ENCODE measurements at places on chromosomes 1 and 21. TPM values are rescaled to one million over a fixed set of nuclear protein-coding genes. Genes with fewer than 3 reads are reported as not detected.
A peak's percentile ranks its signal among the peaks of the same experiment; 100 is the strongest.

DNA sequence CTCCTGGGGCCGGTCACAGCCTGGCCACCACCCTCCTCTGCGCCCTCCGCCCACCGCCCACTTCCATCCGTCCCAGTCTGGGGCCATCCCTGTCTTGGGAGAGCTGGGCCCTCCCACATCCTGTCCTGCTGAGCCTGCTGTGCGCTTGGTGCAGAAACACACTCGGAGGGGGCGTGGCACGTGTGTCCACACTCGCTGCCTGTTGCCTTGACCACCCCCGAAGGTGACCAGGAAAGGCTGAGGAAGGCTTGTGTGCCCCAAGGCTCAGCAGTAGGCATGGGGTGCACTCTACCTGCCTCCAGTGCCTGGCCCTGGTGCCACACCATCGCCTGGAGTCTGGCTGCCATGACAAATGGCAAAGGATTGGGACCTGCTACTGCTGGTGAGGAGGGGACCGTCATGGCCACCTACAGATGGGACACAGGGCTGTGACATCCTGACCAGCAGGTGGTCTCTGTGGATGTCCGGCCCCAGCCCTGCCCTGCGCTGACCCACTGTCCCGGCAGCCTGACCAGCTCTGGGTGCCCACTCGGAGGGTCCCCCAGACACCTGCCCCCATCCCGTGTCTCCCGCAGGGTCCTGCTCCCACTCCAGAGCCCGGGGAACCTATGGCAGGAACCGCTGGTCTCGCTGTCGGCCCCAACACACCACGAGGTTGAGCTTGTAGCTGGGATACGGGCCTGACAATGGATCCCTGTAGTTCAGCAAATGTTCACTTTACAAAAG lies 23.2 kb upstream of the PTTG1IP start:
- DNase-seq, result peak; percentile 13

DNA sequence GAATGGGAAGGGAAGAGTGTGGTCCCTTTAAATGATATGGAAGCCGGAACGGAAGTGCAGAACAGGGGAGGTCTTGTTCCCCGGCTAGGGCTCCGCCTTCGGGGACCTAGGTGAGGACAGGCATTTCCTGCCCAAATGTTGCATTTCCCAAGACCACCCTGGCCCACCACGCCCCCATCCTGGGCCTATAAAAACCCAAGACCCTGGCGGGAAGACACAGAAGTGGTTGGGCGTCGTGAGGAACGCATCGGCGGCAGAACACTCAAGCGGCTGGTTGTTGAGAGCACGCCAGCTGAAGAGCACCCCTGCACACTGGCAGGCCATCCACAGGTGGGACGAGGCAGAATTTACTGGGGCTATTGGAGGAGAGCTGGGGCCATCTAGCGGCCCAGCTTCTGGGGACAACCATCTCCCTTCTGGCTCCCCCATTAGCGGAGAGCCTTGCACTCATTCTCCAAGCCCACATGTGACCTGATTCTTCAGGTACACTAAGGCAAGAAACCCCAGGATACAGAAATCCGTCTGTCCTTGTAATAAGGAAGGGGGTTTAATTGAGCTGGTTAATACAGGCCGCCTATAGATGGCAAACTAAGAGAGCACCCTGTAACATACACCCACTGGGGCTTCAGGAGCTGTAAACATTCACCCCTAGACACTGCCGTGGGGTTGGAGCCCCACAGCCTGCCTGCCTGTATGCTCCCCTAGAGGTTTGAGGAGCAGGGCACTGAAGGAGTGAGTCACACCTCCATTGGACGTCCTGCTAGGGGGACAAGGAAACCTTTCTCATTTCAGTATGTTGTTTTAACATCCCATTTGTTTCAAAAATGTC lies 1327.9 kb downstream of the BRINP3 start:
- no peak for DNase-seq

DNA sequence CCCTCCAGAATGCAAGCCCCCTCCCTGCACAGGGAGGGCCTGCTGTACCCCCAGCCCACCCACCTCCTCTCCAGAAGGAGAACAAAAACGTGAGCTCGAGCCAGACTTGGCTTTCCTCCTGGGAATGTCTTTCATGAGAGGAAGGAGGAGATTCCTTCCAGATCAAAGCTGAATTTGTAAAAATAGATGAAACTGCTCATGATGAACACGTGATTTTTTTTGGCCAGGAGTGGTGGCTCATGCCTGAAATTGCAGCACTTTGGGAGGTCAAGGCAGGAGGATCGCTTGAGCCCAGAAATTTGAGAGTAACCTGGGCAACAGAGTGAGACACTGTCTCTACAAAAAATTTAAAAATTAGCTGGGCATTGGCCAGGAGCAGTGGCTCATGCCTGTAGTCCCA lies 21.8 kb downstream of the GPR157 start:
- no peak for DNase-seq

DNA sequence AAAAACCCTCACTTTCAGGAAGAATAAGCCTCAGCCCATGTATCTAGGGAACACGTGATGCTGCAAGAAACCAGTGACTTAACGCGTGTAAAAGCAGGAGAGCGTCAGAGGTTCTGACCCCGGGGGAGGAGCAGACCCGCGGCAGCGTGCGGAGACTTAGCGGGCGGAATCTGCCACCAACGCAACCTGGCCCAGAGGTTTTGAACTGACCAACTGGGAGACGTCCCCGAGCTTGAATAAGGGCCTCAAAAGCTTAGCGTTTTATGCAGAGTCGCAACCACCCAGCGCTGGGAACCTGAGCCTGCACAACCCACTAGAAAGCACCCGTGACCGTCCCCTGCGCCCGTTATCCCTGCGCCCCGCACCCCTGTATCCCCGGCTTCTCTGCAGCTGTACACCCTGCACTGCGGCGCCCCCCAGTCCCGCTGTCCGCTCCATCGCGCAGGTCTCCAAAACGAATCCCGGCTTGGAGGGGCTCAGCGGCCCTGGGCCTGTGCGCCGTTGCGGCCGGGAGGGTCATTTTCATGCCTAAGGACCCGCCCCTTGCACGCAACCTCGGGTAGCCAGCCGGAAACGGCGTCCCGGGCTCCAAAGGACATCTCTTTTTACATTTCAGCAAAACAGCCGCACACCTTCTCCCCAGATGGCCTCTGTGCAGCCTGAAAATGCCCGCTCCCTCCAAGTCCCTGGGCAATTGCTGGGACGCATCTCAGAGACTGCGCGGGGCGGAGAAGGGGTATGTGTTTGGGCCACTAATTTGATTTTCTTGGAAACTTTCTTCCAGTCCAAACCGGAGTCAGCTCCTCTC lies 29.4 kb upstream of the TRIM17 start:
- DNase-seq, result no peak

DNA sequence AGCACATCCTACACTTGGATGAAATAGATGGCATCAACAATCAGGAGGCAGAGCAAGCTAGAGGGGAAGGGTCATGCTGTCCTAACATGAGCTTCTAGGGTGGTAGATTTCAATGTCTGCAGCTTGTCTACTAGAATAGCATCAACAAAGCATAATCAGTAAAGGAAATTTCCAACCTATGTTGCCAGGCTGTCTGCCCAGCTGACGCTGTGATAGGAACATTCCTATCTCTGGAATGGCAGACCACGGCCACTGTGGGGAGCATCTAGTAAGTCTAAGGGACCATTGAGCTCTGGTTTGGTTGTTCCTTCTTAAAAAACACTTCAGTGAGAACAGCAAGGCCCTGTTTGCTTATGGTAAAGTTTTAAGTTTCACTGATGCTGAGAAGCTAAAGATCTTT lies 206.8 kb downstream of the PAPPA2 start:
- DNase-seq, result peak; percentile 13

- DNase-seq, result no peak
Observed at GRCh38 chr1:154772606-154773506, 97.2 kb downstream of the KCNN3 start.

DNA sequence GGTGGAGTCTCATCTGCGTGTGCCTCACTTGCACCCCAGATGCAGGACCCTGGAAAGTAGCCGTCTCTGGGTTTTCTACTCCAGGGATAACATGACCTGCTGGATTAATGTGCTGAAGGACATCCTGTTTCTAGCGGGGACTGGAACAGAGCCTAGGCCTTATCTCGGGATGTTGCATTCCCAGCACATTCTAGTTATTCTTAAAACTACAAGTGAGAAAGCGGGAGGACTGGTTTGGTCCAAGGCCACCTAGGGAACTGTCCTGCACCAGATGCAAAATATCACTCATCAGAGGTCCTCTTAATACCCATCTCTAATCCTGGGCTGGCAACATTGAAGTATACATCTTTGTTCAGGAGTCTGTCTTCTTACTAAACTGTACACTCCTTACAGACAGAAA lies 179.9 kb downstream of the ZC3H11B start:
- peak; percentile 19 for DNase-seq

DNA sequence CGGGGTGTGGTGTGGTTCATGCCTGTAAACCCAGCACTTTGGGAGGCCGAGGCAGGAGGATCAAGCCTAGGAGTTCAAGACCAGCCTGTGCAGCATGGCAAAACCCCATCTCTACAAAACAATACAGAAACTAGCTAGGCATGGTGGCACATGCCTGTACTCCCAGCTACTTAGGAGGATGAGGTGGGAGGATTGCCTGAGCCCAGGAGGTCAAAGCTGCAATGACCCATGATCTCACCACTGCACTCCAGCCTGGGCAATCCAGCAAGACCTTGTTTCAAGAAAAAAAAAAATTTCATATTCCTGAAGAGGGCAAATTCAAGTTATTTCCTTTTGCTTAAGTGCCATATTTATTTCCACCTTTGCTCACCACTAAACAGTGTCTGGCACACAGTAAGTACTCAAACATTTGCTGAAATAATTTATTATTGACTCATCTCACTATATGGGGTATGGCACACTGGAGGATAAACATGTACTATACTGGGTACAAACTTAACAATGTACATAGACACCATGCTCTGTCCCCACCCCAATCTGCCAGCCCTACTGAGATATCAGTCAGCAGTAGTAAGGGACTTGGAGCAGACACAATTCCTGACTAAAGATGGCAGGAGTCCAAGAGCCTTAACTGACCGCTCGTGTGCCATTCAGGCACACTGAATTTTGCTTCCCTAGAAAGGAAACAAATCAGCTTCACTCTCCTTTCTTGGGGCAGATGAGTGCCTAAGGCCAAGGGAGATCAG lies 15.5 kb downstream of the MEAF6 start:
- no peak for DNase-seq

- no peak for DNase-seq
Observed at GRCh38 chr1:150221552-150221951, 14.4 kb downstream of the ANP32E start.

GRCh38 chr1:65395887-65396612 lies 24.4 kb upstream of the LEPR start:
- no peak for DNase-seq

- no peak for DNase-seq
Observed at GRCh38 chr1:204746838-204747442, 61.4 kb upstream of the LRRN2 start.

GRCh38 chr1:170836141-170836540 lies 99.2 kb upstream of the MROH9 start:
- no peak for DNase-seq

- peak; percentile 15 for DNase-seq
Observed at GRCh38 chr21:35528116-35529042, 479.3 kb upstream of the RUNX1 start.

GRCh38 chr1:193181536-193181935 lies 4.9 kb downstream of the B3GALT2 start:
- DNase-seq, result no peak

DNA sequence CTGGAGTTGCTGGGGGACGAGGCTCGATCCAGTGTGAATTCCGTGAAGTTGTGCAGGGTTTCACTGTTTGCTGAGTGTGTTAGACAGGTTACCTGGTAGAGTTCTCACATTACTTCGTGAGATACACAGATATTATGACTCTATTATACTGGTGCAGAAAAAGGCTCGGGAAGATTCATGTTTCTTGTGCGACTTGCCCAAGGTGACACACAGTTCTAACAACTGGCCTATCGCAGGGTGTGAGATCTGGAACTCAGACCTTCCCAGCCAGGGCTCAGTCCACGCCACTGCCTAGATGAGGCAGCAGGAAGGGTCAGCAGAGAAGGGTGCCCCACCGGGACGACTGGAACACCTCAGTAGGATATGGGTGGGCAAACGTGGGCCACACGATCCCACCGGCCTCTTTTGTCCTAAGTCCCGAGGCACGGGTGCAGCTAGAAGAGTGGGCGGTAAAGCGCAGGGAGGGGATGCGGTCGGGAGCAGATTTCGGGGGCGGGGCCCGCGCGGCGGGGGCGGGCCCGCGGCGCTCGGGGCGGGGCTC lies 296 bp upstream of the RNPEP start:
- DNase-seq, result peak; percentile 84

GRCh38 chr1:55539652-55540512 lies 324.7 kb upstream of the USP24 start:
- DNase-seq, result no peak

DNA sequence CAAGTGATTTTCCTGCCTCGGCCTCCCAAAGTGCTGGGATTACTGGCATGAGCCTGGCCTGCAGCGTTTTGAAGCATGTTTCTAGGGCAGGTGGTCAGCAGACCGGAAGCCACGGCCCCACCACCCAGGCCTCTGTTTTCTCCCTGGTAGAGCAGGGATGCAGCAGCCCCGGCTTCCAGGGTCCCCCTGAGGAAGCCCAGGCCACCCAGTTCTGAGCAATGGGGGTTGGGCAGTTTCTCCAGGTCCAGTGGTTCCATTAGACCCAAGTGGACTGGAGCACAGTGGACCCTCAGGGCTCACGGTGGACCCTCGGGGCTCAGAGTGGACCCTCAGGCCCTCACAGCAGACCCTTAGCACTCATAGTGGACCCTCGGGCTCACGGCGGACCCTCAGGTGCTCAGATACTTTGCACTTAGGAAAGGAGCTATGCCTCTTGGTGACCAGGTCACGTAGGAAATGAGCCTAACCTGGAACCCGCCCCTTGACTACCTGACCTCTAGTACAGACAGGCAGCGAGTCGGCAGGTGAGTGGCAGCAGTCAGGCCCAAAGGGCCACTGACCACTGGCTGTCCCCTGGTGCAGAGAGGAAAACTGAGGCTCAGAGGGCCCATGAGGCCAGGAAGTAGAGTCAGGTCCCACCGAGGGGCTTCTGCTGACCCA lies 4.6 kb upstream of the FNDC10 start:
- no peak for DNase-seq

- DNase-seq, result no peak
Observed at GRCh38 chr1:53408013-53408754, 51.0 kb upstream of the DMRTB1 start.

HMGCS2 gene
- total RNA-seq, result 65.5 TPM

CRYAA gene
- not detected for total RNA-seq

ARHGAP30 gene
- total RNA-seq, result 2.4 TPM

IQCC gene
- total RNA-seq, result 0.71 TPM

OR2T35 gene
- total RNA-seq, result not detected

F3 gene
- 50.8 TPM for total RNA-seq

CACNA1S gene
- total RNA-seq, result not detected

HCRTR1 gene
- 0.44 TPM for total RNA-seq
